ENCODE measurements at places on chromosomes 12 and 14.
A peak's percentile ranks its signal among the peaks of the same experiment; 100 is the strongest.

GRCh38 chr12:4211372-4211771, 62.2 kb upstream of the CCND2 start:
- DNase-seq, result no peak

GRCh38 chr14:81313775-81314429, 86.2 kb downstream of the STON2 start:
- DNase-seq, result no peak

- DNase-seq, result no peak
These were observed 35.9 kb downstream of the FLRT2 start for GRCh38 chr14:85565862-85566296.

- DNase-seq, result no peak
These were observed 53.2 kb downstream of the GALNT16 start for GRCh38 chr14:69313176-69313575.

DNA sequence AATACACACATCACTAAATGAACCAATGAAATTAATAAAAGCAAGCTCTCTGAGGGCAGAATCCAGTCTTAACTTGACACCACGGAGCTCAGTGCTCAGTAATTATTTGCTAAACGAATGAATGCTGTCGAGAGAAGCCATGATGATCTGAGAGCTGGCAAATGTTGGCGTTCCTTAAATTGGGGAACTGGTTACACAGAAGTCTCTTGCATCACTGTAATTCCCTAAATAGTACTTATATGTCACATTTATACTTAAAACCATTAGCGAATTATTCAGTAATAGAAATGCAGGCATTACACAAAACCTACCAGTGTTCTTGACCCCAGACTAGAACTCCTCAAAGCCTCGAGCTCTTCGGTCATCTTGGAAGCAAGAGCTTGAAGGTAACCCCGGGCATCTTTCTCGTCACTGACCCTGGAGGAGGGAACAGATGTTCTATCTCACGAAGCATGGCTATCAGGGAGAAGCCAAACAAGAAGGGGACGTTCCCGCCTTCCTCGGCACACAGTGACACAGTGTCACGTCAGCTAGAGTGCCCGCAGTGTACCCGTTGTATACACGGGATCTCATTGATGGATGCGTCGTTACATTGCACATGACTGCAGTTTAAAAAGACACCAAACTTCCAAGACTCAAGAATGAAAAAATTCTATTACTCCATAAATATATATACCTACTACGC, 43.6 kb downstream of the AMN start:
- no peak for DNase-seq

- no peak for DNase-seq
These were observed 1.8 kb upstream of the FAM222A start for GRCh38 chr12:109711596-109712461.

- no peak for DNase-seq
These were observed 150.8 kb upstream of the FSCB start for GRCh38 chr14:44657696-44658388.

- DNase-seq, result no peak
These were observed 12.8 kb downstream of the ZFHX2 start for GRCh38 chr14:23538785-23539184.

- no peak for DNase-seq
These were observed 126.8 kb downstream of the TRAFD1 start for GRCh38 chr12:112252184-112252583.

DNA sequence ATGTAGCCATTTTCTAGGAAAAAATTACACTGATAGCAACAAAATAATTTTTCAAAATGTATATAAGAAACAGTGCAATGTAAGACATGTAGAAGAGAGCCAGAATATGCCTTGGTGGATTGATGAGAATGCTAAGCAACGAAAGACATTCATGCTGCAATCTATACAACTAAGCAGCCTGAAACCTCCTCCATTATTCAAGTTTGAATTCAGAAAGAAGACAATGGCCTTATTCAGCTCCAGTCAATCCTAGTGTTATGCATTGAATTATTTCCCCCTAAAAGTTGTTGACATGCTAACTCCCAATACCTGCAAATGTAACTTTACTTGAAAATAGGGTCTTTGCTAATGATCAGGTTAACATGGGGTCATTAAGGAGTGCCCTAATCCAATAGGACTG, 73.5 kb downstream of the BTG1 start:
- DNase-seq, result no peak

- no peak for DNase-seq
These were observed 6.0 kb downstream of the KCNA1 start for GRCh38 chr12:4915752-4916151.

DNA sequence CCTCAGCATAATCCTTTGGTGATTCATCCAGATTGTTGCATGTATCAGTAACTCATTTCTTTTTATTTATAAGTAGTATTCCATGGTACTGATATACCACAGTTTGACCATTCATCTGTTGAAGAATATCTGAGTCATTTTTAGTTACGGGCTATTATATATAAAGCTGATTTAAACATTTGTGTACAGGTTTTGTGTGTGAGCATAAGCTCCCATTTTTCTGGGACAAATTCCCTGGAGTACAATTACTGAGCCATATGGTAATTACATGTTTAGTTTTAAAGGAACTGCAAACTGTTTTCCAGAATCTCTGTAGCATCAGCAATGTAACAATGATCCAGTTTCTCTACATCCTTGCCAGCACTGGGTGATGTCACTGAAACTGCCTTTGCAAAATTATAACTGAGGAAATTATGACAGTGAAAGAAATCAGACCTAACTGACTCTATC, 236.2 kb upstream of the KRR1 start:
- no peak for DNase-seq

- no peak for DNase-seq
These were observed 220.6 kb upstream of the RGS6 start for GRCh38 chr14:71711619-71712018.

DNA sequence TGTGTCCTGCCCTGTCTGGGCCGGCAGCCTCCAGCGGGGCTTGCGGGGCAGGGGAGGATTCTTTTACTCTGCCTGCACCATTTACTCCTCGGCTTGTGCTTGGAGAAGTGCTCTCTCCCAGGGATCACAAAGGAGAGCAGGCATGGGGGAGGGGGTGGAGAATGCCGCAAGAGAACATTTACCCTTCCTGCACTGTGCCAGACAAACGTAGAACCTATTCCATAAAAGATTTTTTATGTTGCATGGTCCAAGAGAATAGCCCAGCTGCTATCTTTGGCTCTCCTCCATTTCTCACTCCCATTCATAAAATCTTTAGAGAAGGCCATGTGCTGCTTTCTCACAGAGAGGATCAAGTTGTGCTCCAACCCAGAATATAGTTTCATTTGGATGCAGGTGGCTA, 159.4 kb downstream of the SPTSSA start:
- DNase-seq, result no peak

DNA sequence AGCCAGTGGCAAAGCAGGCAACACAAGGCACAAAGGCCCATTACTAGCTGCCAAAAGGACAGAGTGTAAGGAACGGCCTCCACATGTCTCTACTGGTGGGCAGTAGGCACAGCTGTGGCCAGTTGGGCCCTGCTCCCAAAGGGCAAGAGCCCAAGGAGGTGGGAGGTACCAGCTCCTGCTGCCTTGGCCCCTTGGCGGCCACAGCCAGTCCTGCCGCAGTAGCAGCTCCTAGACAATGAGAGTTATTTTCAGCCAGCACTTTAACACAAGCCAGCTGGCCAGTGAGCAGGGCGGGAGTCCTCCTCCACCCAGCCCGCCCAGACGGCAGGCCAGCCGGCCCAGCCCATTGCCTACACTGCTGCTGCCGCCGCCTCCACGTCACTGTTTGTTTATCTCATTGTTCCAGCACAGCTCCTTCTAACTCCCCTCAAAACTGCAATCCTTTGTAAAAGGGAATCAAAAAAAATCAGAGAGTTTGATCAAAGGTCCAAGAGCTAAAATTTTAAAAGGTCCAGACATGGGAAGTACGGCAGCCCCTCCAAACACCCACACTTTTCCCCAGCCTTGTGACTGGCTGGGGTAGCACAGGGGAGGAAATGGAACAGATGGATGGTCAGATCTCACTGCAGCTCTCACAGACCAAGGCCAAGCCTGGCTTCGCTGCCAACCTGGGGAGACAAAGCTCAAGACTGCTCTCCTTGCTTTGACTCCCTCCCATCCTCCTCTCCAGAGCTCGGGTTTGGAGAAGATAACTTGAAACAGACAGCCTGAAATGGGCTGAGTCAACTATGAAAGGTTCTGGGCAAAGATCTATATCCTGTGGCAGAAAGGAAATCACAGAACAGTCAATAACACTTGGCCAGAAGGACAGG, 33.5 kb downstream of the FMNL3 start:
- no peak for DNase-seq

GRCh38 chr12:29039013-29039412, 110.1 kb upstream of the FAR2 start:
- DNase-seq, result no peak

GRCh38 chr14:89411976-89412375, 5.1 kb downstream of the FOXN3 start:
- DNase-seq, result no peak

- no peak for DNase-seq
These were observed 38.6 kb upstream of the ATF1 start for GRCh38 chr12:50725011-50725942.

DNA sequence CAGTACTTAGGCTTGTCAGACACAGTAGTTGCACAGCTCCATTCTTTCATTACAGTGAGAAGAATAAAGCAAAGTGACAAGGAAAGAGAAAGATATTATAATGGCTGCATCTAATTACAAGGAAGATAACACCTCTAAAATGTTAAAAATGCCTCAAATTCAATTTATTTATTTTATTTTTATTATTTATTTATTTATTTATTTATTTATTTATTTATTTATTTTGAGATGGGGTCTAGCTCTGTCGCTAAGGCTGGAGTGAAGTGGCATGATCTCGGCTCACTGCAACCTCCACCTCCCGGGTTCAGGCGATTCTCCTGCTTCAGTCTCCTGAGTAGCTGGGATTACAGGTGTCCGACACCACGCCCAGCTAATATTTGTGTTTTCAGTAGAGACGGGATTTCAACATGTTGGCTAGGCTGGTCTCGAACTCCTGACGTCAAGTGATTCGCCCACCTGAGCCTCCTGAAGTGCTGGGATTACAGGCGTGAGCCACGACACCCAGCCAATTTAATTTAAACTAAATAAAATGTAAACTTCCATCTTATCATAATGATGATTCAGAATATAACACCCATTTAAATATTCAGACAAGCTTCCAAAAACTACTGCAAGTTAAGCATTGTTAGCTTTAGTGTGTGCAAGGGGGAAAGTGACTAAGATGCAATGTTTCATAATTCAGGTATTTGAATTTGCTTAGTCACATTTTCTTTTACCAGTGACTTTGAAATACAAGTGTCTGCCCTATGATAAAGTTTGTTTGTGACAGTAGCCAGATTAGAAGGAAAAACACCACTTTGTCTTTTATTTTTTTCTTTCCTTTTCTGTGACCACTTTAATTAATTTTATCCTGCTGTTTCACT, 2.4 kb upstream of the CFAP54 start:
- DNase-seq, result no peak

- no peak for DNase-seq
These were observed 7.5 kb upstream of the SYNE3 start for GRCh38 chr14:95523815-95524448.

GRCh38 chr14:51211149-51211548, 28.9 kb upstream of the TMX1 start:
- DNase-seq, result no peak

- DNase-seq, result no peak
These were observed 103.2 kb upstream of the MDGA2 start for GRCh38 chr14:47778631-47779030.

GRCh38 chr12:71755146-71755892, 656 bp downstream of the RAB21 start:
- DNase-seq, result peak; percentile 74

GRCh38 chr12:5343711-5344110, 88.2 kb upstream of the NTF3 start:
- no peak for DNase-seq

DNA sequence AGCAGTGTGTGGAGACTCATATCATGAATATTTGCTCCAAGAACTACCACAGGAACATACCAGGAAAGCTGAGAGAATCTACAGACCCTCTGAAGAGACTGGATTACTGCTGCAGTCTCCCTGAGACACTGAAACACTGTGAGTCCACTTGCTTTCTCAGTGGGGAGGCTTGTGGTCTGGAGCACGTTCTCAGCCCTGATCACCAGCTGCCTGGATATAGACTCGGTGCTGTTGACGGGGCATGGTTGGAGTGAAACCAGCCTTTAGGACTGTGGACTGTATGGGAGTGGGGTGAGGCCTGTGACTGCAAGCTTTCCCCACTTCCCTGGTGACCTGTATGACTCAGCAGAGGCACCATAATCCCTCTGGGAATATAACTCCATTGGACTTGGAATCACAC, 525.8 kb upstream of the FBXO33 start:
- DNase-seq, result no peak

- no peak for DNase-seq
These were observed 378.7 kb downstream of the PRKD1 start for GRCh38 chr14:29548948-29549370.

GRCh38 chr14:68405961-68406360, 386.9 kb downstream of the ZFP36L1 start:
- DNase-seq, result no peak

DNA sequence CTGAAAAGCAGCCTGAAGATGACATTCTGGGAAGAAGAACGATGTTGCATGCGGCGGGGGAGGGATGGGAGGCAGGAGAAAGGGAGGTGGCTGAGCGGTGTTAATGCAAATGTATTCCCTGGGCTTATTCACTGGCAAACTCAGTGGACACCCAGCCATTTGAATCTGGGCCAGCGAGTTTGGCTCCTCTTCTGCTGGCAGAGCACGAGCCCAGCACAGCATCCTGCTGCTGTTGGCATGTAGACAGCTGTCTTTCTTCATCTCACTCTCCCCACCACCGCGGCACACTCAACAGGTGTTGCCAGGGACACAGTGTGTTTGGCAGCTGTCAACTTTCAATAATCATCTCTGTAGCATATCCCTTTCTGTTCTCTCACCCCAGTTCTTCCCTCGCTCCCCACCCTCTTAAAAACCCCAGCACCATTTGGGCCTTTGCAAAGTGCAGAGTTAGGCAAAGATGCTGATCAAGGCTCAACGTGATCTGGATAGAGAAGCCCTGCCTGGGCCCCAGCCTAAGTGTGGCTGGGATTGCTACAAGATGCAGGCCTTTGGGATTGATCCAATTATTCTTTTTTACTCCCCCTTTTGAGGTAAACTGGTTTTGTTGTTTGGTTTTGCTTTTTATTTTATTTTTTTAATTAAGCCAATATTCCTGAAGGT, 131.9 kb downstream of the EXOC5 start:
- no peak for DNase-seq

- DNase-seq, result no peak
These were observed 79.4 kb downstream of the METTL25 start for GRCh38 chr12:82437744-82438143.

- no peak for DNase-seq
These were observed 313.3 kb downstream of the TMEM121 start for GRCh38 chr14:105839425-105840265.

GRCh38 chr12:51407604-51408003, 16.4 kb upstream of the GALNT6 start:
- DNase-seq, result no peak

DNA sequence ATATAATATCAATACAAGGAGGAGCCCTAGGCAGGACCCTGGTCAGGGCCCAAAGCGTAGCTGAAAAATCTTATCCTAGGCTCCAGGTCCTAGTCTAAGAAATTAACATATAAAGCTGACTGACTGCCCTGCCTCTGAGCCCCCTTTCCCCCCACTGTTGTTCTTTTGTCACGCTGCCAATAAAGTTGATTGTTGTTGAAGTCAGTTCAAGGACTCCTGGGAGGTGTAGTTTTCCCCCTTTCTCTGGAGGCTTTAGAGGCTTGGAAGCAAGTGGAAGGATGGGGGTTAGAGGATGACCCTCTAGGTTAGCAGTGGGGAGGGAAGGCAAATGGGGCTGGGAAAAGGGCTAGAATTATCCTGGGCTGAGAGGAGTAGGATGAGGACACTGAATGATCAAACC, 3.2 kb downstream of the PPP1R1A start:
- DNase-seq, result no peak
